ENCODE measurements at places on chromosomes 6 and 20.

DNA sequence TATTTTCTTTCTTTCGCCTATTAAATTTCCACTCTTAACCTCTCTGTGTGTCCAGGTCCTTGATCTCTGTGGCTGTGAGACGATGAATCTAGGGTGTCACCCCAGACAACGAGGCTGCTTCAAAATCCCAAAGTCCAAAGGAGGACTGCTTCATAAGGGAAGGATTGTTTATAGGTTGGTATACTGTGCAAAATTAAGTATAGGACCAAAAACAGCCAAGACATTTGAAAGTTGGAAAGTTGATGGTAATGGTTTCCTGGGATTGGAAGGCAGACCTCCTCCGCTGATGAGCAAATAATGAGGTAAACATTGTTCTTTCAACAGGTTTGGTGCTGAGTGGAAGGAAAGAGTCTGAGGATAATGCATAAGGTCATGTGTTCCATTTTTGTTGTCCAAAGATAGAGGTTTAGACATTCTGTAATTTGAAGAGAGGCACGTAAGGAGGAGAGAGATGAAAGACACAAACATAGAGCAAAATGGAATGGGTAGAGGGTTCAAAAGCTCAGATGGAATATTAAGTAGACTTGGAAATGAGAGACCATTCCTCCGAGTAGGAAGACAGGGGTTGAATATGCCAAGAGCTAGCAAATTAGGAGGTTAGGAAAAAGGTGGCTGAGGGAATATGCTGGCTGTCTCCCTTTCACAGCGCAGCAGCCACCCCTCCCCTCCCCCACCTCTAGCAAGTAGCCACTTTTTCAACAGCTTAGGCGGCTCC is 24.8 kb downstream of the ZNF311 start:
- DNase-seq = peak; percentile 81

- DNase-seq = peak; percentile 89
Observed at GRCh38 chr6:166572370-166573261, 13.9 kb downstream of the RAMACL start.

DNA sequence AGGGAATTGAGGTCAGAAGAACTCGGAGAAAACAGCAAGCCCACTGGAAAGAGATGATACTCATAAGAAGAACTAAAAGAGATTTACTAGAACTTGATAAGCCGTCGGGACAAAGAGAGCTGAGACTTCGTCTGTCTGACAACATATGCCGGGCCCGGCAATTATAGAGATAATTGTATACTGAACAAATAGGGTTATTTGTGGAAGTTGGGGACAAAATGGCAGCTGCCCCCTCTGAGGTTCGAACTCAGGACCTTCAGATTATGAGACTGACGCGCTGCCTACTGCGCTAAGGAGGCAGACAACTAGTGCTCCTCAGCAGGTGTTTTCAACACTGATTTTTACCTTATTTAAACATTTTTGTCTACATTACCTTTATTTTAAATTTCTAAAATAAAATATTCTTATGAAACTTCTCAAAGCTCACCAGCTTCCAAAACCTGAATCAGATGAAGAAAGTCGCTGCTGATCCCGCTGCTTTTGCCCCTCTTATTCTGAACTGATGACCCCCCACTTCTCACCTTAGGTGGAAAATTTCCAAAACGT is 29.3 kb upstream of the TRIM27 start:
- DNase-seq = peak; percentile 94

GRCh38 chr6:142850679-142851423 is 94.1 kb downstream of the HIVEP2 start:
- peak; percentile 30 for DNase-seq

GRCh38 chr20:58818586-58819285 is 32.0 kb downstream of the GNAS-AS1 start:
- peak; percentile 94 for DNase-seq

DNA sequence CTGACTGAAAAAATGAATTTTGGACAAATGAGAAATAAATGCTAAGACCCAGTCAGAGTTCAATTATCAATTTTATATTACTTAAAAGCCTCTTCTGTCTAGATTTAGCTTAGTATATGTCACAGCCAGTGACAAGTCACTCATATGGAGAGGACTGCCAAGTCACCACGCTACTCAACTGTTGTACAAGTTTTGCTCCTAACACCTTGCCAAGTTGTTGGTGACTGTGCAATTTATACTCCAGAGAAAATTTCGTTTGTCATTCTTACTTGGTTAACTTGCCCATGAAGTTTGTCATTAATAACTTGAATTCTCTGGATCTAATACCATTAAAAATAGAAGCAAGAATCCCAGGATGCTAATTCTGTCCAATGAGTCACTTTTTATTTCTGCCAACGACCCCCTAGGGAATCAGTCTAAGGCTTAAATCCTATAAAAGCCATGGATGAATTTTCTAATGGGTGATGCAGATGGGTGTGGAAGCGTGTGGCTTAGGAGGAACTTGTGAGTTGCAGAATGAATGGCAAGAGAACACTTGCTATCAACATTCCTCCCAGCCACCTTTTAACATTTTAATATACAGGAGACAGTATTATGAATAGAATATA is 30.4 kb upstream of the FBXO30 start:
- peak; percentile 66 for DNase-seq

- DNase-seq = no peak
Observed at GRCh38 chr20:41175201-41175651, 37.9 kb downstream of the PLCG1 start.

DNA sequence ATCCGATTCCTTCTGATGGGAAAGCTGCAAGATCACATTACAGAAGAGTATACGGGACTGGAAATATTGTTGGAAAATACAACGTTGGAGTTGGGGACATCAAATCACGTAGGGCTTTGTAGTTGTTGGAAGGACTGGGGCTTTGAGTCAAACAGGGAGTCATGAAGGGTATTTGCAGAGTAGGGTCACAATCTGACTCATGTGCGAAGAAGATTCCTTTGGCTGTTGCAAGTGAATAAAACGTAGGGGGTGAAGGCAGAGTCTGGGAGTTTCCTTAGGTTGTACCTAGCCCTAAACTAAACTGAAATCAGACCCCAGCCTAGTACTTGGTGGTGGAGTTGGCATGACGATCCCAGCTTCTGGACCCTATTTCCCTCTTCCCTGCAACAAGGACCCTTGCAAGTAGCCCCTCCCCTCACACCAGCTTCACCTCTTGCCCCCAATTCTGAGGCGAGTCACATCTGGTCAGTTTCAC is 32.3 kb downstream of the SNX5 start:
- DNase-seq = peak; percentile 83

DNA sequence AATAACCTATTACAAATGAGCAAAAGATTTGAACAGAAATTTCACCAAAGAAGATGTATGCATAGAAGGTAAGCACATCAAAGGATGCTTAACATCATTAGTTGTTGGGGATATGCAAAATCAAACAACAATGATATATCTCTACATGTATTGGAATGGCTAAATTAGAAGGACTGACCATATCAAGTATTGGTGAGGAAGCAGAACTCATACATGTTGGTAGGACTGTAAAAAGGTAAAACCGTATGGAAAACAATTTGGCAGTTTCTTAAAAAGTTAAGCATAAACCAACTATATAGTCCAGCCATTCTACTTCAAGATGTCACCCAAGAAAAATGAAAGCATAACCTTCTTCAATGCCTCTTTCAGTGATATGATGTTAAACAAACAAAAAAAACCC is 114.0 kb downstream of the MYB start:
- no peak for DNase-seq

GRCh38 chr20:15739035-15739434 is 834.2 kb downstream of the KIF16B start:
- no peak for DNase-seq

DNA sequence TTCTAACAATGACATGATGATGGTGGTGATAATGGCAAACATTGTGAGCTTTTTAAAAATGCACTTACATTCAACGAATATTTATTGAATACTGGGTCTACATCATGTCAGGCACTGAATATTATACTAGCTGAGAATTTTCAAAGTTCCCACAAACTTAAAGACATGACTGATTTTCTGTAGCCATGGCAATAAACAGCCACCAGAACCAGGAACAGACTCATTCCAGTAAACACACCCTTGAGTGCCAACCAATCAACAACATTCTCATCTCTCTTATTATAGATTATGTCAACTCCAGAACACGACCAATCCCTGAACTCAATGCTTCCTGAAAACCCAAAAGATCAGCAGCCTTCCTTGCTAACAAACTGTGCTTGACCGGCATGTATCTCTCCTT is 212.4 kb upstream of the RUNX2 start:
- peak; percentile 3 for DNase-seq

DNA sequence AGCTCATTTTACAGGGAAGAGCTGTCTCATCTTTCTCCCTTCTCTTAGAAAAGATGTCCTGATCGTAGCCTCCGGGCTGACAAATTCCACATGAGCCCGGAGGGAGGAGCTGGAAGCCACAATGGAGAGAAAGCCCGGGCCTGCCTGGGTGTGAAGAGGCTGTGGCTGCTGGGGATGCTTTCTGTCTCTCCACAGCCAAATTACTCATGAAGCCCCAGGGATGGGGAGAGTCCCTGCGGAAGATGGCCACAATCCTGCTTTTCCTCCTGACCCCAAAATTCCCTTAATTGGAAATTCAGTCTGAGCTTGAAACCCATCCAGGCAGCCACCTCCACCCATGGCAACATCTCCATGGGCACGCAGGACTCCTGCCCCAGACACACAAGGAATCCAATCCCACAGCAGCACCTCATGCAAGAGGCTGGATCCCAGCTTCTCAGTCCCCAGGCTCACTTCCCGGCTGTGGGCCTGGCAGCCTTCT is 32.4 kb downstream of the JPH2 start:
- DNase-seq = peak; percentile 92

DNA sequence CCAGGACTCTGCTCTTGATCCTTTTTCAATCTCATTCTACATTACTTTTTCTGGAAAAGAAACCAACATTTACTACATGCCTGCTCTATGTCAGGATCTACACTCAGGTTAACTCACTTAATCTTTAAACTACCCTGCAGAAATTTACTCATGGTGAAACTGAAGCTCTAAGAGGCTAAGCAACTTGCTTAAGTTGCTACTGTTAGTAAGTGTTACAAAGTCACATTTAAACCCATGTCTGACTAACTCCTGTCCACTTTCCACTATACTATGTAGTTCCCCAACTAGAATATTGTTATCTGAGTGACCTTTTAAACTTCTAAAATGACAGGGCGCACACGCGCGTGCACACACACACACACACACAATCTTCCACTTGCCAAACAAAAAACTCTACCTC is 5.0 kb downstream of the CEP162 start:
- DNase-seq = no peak

DNA sequence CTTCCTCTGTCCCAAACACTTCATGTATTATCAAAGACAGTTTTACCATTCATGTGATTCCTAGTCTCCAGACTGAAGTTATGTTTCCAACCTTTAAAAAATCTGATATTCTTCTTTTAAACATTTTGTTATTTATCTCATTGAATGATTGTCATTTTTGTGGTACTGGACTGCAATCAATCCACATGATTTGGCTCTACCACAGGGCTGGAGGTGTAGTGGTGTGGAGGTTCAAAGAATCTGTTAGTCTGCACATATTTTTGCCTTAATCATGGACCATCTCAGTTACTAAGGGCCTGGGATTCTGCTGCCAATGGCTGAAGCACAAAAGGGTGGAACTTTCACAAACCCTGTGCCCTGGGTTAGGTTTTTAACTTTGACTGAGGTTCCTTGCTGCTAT is 164.1 kb upstream of the JAG1 start:
- DNase-seq = peak; percentile 52

DNA sequence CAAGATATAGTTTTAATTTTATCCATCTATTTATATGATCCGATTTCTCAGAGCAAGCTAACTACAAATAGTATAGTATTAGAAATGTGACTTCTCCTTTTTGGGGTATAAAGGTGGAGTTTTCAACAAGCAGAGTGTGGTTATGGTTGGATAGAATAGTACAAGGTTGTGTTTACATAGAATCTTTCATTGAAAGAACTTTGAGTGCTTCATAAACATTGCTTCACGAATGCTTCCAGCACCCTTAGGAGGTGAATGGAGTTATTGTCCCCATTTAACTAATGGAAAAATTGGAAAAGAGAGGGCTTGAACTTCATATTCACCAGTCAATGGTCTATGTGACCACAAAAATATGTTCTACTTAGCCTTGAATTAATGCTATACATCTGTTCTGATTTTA is 134.1 kb upstream of the CITED2 start:
- no peak for DNase-seq

GRCh38 chr20:11186301-11187008 is 512.7 kb upstream of the JAG1 start:
- DNase-seq = no peak

DNA sequence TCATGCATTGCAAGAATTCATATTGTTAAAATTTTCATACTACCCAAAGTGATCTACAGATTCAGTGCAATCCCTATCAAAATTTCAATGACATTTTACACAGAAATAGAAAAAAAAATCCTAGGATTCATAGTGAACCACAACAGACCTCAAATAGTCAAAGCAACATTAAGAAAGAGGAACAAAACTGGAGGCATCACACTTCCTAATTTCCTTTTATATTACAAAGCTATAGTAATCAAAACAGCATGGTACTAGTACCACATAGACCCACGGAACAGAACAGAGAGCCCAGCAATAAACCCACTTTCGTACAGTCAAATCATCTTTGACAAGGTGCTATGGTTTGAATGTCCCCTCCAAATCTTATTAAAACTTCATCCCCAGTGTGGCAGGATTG is 39.7 kb downstream of the NTSR1 start:
- DNase-seq = no peak

GRCh38 chr6:2378046-2378657 is 132.7 kb upstream of the GMDS start:
- no peak for DNase-seq

- no peak for DNase-seq
Observed at GRCh38 chr20:62137092-62137384, 6.2 kb downstream of the PSMA7 start.

GRCh38 chr6:137389150-137389704 is 105.0 kb downstream of the OLIG3 start:
- DNase-seq = no peak

GRCh38 chr6:84501315-84501714 is 263.1 kb downstream of the TBX18 start:
- no peak for DNase-seq

GRCh38 chr6:108667993-108668392 is 107.3 kb downstream of the FOXO3 start:
- peak; percentile 89 for DNase-seq

- no peak for DNase-seq
Observed at GRCh38 chr6:159062564-159062945, 17.8 kb upstream of the TAGAP start.

DNA sequence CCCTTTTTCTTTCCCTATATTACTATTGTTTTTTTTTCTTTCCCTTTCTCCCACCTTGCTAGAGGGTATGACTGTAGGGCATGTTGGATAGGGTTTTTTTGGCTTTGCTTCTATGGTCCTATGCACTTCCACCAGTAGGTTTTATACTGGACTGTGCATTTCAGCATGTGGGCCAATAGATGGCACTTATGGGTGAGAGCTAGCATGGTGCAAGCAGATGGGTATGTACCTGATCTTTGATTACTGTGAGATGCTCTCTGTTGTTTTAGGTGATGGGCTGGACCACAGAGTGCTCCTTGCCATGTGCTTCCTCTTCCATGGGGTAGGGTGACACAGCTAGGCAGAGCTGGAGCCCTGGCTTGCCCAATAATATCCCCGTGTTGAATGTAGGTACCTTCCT is 128.5 kb upstream of the CHD6 start:
- DNase-seq = no peak

Data from osteoblast (primary cell).